T-cell (primary cell): ENCODE measurements at places on chromosomes 16 and 17. TPM values are rescaled to one million over a fixed set of nuclear protein-coding genes. Genes with fewer than 3 reads are reported as not detected.

The SLC12A3 gene
- not detected for total RNA-seq

The TACO1 gene
- total RNA-seq: 12.8 TPM

The RAB26 gene
- not detected for total RNA-seq

The ZSCAN10 gene
- 0.23 TPM for total RNA-seq

The GP1BA gene
- not detected for total RNA-seq

The P2RX1 gene
- 0.96 TPM for total RNA-seq

DNA sequence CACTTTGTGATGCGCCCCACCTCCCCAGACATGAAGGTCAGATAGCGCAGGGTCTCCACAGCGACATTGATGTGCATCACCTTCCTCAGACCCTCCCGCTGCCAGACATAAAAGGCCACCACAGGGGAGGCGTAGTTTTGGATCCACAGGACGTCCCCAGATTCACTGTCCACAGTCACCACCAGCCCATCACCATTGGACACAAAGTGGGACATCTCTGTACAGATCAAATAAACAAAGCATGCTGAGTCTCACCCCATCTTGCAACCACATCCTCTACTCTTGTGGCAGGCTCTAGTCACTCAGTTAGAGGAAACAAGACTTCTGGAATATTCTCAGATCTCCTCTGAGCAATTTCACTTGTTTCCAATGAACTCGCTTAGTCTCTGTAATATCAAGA is 46.3 kb upstream of the ICAM2 start:
- H3K4me1 ChIP-seq: peaks cover 8% of the 10 kb centered on the region
- H3K4me3 ChIP-seq: peak overlapping the region; percentile 51
- DNase-seq: peak; percentile 38
- peak overlapping the region; percentile 73 for H3K27ac ChIP-seq
- peaks cover 10% of the 10 kb centered on the region for H3K36me3 ChIP-seq
- H3K27me3 ChIP-seq: no peaks in the 10 kb centered on the region

GRCh38 chr17:21209511-21210175 is 4.3 kb downstream of the TMEM11 start:
- DNase-seq: no peak
- peaks cover 17% of the 10 kb centered on the region for H3K4me1 ChIP-seq
- H3K4me3 ChIP-seq: no peak overlapping the region

DNA sequence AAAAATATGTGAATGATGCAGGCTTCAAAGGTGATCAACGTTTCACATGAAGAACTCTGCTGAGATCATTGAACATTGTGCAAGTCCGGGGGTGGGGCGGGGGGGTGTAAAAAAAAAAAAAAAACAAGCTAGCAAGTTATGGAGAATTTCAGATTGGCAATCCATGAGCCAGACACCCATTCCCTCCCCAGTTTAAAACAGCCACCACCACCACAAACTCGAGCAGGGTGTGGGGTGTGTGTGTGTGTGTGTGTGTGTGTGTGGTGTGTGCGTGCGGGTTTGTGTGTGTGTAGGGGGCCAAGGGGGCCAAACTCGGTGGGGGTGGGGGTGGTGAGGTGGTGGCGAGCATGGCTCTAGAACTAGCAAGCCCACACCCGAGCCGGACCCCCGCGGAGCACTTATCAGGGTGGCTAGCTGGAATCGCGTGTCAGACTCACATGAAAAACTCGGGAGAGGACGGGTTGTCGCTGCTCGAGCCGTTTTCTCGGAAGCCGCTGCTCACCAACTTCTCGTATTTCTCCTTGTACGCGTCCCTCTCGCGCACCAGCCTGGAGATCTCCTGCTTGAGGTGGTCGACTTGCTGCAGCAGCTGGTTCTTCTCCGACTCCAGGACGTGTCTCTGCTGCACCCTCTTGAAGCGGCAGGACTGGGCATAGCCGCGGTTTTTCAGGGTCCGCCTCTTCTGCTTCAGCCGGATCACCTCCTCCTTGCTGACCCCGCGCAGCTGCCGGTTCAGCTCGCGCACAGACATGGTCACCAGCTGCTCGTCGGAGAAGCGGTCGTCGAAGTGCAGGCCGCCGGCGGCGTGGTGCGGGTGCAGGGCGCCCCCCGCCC is 2.0 kb downstream of the MAF start:
- no peaks in the 10 kb centered on the region for H3K27me3 ChIP-seq
- H3K36me3 ChIP-seq: no peaks in the 10 kb centered on the region
- H3K27ac ChIP-seq: peak overlapping the region; percentile 15
- H3K4me1 ChIP-seq: peaks cover 4% of the 10 kb centered on the region

GRCh38 chr16:24993722-24994686 is 21.2 kb downstream of the ARHGAP17 start:
- DNase-seq: no peak
- no peak overlapping the region for H3K27ac ChIP-seq
- H3K27me3 ChIP-seq: no peaks in the 10 kb centered on the region
- H3K36me3 ChIP-seq: peaks cover 4% of the 10 kb centered on the region

- DNase-seq: no peak
- H3K27ac ChIP-seq: no peak overlapping the region
- H3K4me3 ChIP-seq: no peak overlapping the region
- no peaks in the 10 kb centered on the region for H3K4me1 ChIP-seq
- peaks cover 94% of the 10 kb centered on the region for H3K36me3 ChIP-seq
- H3K27me3 ChIP-seq: no peaks in the 10 kb centered on the region
Observed at GRCh38 chr16:84059111-84059510, 16.5 kb upstream of the SLC38A8 start.

- H3K27ac ChIP-seq: no peak overlapping the region
- DNase-seq: no peak
- H3K27me3 ChIP-seq: no peaks in the 10 kb centered on the region
- no peaks in the 10 kb centered on the region for H3K4me1 ChIP-seq
- no peak overlapping the region for H3K4me3 ChIP-seq
Observed at GRCh38 chr16:26993963-26994362, 72.8 kb upstream of the C16orf82 start.

DNA sequence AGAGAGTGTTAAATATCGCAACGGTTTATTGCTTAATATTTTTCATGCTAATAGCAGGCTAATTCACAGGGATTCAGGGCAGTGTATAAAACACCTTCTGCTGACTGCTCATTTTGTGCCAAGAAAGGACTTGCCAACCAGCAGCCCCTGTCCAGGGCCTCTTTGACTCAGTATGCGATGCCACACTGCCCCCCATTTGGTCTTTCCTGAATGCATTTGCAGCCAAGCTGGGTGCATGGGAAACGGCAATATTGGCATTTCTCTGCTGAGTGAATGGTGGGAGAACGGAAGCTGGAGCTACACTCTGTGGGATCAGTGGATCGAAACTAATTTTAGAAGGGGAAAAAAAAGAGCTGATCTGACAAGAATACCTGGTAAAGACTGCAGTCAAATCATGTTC is 152.9 kb upstream of the C16orf82 start:
- no peaks in the 10 kb centered on the region for H3K36me3 ChIP-seq
- no peak overlapping the region for H3K4me3 ChIP-seq
- H3K27ac ChIP-seq: no peak overlapping the region
- H3K4me1 ChIP-seq: no peaks in the 10 kb centered on the region
- H3K27me3 ChIP-seq: no peaks in the 10 kb centered on the region

DNA sequence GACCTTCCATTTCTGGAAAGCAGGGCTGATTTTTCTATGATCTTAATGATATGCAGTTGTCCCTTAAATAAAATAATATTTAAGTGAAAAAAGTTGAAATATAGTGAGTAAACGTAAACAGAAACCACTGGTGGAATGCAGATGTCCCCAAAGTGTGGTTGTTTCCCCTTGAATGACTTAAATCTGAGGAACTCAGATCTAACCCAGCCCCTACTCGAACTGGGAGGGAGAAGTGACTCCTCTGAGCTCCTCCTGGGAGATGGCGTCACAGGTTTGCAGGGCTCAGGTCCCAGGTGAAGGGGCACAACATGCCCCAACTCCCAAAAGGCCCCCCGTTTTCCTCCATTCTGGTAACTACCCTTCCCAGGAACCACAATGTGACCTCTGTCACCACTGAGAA is 142.8 kb downstream of the IRF8 start:
- DNase-seq: no peak
- H3K4me3 ChIP-seq: no peak overlapping the region
- H3K27ac ChIP-seq: no peak overlapping the region
- H3K27me3 ChIP-seq: no peaks in the 10 kb centered on the region
- H3K4me1 ChIP-seq: peaks cover 10% of the 10 kb centered on the region

GRCh38 chr17:65434251-65434650 is 127.2 kb downstream of the AXIN2 start:
- no peak overlapping the region for H3K27ac ChIP-seq
- no peak for DNase-seq
- peaks cover 8% of the 10 kb centered on the region for H3K4me1 ChIP-seq
- H3K4me3 ChIP-seq: no peak overlapping the region
- no peaks in the 10 kb centered on the region for H3K27me3 ChIP-seq

DNA sequence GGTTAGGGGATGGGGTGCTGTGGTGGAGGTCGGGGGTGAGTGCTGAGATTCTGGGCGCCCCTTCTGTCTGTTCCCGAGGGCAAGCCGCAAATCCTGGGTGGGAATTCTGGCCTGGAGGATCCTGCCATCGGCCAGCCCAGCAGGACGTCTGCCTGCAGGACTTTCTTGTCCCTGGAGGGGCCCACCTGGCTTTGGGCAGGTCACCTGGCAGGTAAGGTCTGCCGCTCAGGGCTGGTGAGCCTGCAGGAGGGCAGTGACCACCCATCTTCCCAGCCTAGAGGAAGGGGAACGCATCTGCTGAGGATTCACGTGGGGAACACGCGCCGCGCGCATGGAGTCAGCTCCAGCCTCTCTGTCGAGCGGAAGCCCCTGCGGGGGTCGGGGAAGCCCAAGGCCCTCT is 5.4 kb downstream of the RNF222 start:
- H3K27ac ChIP-seq: no peak overlapping the region
- peaks cover 7% of the 10 kb centered on the region for H3K27me3 ChIP-seq
- no peak overlapping the region for H3K4me3 ChIP-seq
- no peak for DNase-seq

- no peaks in the 10 kb centered on the region for H3K4me1 ChIP-seq
- no peak for DNase-seq
- no peaks in the 10 kb centered on the region for H3K27me3 ChIP-seq
- no peak overlapping the region for H3K4me3 ChIP-seq
- no peak overlapping the region for H3K27ac ChIP-seq
Observed at GRCh38 chr17:67054608-67055007, 10.3 kb downstream of the CACNG1 start.

DNA sequence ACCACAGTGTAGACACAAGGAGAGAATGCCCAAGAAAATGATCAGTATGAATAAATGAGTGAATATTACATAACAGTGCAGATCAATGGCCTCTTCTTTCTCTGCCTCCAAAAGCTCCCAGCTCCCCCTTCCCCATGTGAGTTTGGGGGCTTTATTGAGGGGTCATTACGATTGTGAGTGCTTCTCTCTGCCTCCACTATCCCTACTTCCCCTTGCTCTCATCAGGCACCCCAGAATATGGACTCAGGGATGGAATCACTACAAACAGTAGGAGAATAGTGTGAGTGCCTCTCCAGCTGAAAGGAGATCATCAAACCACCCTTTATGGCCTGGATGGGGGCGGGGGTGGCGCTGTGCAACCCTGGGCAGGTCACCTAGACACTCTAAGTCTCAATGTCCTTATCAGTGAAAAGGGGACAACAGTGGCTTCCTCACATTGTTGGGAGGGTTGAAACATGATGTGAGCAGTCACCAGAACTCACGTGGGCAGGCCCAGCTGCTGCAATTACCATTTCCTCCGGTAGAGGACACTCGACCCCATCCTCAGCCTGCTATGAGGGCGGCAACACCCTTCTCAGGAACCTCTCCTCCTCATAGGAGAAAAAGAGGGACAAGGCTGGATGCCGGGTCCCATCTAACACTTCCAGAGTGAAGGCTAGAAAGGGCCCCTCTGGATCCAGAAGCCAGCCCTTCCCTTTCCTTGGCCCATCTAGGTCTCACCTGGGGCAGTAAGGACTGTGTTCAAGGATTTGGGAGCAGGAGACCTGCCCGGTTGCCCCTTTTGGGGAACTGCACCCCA is 2.1 kb upstream of the EPOP start:
- no peak overlapping the region for H3K27ac ChIP-seq
- H3K36me3 ChIP-seq: no peaks in the 10 kb centered on the region
- H3K4me1 ChIP-seq: peaks cover 29% of the 10 kb centered on the region
- peak; percentile 68 for DNase-seq
- no peak overlapping the region for H3K4me3 ChIP-seq

DNA sequence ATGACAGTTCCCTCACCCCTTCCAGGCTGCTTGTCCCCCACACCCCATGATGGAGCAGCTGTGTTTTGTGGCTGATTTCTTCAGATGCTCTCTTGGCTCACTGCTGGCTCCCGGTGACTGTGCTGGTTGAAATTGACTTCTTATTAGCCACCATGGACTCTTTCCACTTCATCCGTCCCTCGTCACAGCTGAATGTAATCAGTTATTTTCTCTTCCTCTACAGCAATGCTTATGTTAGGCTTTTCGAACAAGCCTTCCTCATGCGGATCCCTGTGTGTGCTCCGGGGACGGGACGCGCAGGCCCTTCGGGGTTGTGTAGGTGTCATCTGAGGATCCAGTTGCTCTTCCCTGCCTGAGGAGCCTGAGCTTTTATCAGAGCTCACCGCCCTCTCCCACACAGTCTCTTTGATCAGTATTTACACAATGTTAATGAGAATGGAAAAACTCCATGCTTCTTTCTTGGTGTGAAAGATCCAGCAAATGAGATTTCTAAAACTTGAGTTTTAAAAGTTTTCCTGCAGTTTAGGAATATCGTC is 87.5 kb downstream of the RPTOR start:
- no peaks in the 10 kb centered on the region for H3K27me3 ChIP-seq
- H3K4me1 ChIP-seq: peaks cover 20% of the 10 kb centered on the region
- H3K36me3 ChIP-seq: peaks cover 4% of the 10 kb centered on the region
- no peak overlapping the region for H3K4me3 ChIP-seq

GRCh38 chr17:77800816-77801215 is 157.7 kb upstream of the TNRC6C start:
- H3K36me3 ChIP-seq: no peaks in the 10 kb centered on the region
- no peaks in the 10 kb centered on the region for H3K27me3 ChIP-seq
- H3K4me3 ChIP-seq: no peak overlapping the region
- no peak overlapping the region for H3K27ac ChIP-seq

DNA sequence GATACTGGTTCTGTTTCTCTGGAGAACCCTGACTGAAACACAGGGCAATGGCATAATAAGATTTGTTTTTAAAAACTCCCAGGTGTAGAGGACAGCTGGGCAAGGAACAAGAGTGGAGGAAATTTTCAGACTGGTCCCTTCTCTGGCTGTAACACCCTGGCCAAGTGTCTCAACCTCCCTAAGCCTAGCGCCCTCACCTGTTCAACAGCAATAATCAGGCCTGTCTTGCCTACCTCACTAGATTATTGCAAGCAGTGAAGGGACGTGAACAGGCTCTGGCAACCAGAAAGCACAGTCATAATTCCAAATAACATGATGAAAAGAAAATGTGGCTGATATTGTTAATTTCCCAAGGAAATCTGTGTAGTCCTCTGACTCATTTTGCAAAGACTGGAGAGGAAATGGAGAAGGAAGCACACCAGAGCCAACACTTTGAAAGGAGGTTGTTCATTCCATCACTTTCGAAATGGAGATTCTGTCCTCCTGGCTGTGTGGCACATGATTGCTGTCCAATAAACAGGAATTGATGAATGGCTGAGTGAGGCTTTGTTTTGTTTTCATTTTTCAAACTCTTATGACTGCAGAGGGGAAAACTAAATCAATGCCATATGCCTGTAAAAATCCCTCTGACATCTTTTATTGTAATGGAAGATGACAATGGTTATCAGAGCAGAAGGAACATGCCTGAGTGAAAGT is 87.5 kb upstream of the HLF start:
- H3K4me1 ChIP-seq: no peaks in the 10 kb centered on the region
- no peak for DNase-seq
- H3K36me3 ChIP-seq: no peaks in the 10 kb centered on the region
- H3K27ac ChIP-seq: no peak overlapping the region

- no peak overlapping the region for H3K4me3 ChIP-seq
- H3K27me3 ChIP-seq: no peaks in the 10 kb centered on the region
- no peak overlapping the region for H3K27ac ChIP-seq
- H3K4me1 ChIP-seq: peaks cover 27% of the 10 kb centered on the region
- peaks cover 24% of the 10 kb centered on the region for H3K36me3 ChIP-seq
Observed at GRCh38 chr17:2043785-2044184, 2.0 kb downstream of the OVCA2 start.
